Activated CD4-positive, alpha-beta T cell treated with anti-CD3 and anti-CD28 coated beads, Interleukin-2, amount 50 U/mL, for 48 hours (primary cell): ENCODE measurements at places on chromosomes 6 and 20.

DNA sequence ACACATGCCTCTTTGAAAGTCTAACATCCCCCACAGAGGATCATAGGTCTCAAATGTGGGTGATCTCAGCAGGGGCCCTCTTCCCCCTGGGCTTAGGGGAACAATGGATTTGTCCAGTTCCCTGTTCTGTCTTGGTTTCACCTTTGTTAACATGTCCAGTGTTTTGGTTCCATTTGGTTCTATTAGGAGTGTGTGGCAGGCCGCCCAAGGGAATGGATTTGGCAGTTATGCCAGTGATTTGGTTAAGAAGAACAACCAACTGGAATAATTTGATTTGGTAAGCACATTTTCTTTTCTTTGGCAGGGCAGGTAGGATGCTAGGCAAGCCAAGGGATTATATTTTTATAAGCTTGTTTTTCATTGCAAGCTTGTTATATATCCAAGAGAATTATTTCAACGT, 28.5 kb upstream of the ENPP1 start:
- no peak for DNase-seq

DNA sequence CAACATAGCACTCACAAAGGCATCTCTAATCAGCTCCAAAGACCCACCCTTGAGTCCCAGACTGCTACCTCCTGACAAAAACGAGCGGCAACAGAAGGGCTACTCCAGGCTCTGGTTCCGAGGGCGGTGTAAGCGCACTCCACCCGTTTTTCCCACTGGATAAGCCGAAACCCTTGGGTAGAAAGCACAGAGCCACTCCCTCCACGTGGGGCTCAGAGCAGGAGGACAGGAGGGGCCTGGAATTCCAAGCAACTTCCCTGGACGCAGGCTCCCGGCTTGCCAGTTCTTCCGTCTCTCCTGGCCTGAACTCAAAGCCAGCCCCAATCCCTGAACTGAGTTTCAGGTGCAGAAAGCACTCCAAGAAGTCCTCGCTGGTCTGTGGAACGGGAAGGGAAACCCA, 7.4 kb downstream of the GMEB2 start:
- no peak for DNase-seq

GRCh38 chr6:126383203-126383602, 43.3 kb downstream of the CENPW start:
- DNase-seq = no peak

- no peak for DNase-seq
These were observed 47.0 kb upstream of the PLN start for GRCh38 chr6:118501099-118501498.

- no peak for DNase-seq
These were observed 93.1 kb upstream of the FAM8A1 start for GRCh38 chr6:17506962-17507361.

DNA sequence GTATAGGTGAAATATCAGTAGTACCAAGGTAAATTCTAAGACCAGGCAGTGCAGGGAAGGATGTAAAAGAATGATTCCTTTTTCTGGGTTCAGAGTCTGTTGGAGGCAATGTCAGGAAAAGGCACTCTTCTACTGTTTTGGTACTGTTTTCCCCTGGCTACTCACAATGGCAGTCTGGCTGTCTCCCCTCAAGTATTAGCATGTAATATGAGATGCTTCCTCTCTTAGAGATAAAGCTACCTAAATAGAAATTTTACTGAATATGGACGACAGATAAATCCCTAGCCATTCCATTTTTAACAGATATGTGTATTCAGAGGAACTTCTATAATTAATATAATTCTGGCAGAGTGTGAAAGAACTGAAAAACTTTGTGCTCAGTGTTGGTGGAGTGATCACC, 3.5 kb downstream of the RNF8 start:
- no peak for DNase-seq

GRCh38 chr20:17014217-17014616, 212.6 kb upstream of the PCSK2 start:
- no peak for DNase-seq
